ENCODE measurements at places on chromosomes 1 and 21.
A peak's percentile ranks its signal among the peaks of the same experiment; 100 is the strongest.

- H3K4me3 ChIP-seq: no peak overlapping the region
- no peak for DNase-seq
- H3K36me3 ChIP-seq: no peaks in the 10 kb centered on the region
- H3K27ac ChIP-seq: no peak overlapping the region
Observed at GRCh38 chr1:229221106-229222019, 49.5 kb upstream of the RAB4A start.

- no peaks in the 10 kb centered on the region for H3K4me1 ChIP-seq
- no peak overlapping the region for H3K27ac ChIP-seq
- no peak overlapping the region for H3K4me3 ChIP-seq
- no peaks in the 10 kb centered on the region for H3K36me3 ChIP-seq
- DNase-seq: no peak
Observed at GRCh38 chr1:246459221-246459620, 47.9 kb downstream of the SMYD3 start.

- peak overlapping the region; percentile 57 for H3K27ac ChIP-seq
- peaks cover 2% of the 10 kb centered on the region for H3K4me1 ChIP-seq
- no peaks in the 10 kb centered on the region for H3K27me3 ChIP-seq
- H3K4me3 ChIP-seq: no peak overlapping the region
- peaks cover 2% of the 10 kb centered on the region for H3K36me3 ChIP-seq
Observed at GRCh38 chr1:186078245-186078644, 296.8 kb downstream of the TPR start.

DNA sequence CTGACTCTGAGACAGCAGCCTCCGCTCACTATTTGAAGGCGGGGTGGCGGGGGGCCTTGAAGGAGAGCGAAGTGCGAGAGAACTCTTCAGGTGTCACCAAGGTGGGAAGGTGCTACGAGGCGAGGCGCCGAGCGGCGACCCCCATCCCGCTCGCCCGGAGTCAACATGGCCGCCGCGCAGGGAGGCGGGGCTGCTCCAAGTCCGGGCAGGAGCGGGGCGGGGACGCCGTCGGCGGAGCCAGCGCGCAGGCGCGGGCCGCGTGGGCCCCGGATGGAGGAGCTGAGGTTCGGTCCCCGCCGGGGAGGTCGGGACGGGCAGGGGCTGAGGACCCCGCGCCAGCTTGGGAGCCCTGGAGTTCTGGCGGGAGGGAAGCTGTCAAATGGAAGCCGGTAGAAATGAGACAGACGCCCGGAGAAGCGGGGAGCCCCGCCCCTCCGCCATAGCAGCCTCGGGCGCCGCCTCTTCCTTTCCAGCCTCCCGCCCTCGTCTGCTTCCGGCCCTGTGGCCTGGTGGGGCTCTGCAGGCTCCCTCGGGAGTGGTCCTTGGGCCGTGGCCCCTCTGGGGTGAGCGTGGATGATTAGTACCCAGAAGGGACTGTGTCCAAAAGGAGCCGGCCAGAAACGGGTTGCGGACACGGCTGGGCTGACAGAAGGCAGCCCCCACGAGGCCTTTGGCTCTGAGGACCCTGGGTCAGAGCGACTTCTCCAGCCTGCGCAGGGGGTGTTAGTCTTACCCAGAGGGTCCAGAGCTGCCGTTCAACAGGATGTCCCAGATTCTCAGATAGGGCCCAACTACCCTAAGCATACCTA lies at the start of gene PIGV:
TSS of gene PIGV (plus strand) at position 245 of the 809 bp plus-strand sequence. CDS start 2,866 bp downstream, outside the sequence.
- peaks cover 2% of the 10 kb centered on the region for H3K4me1 ChIP-seq
- peak within 1 kb of the TSS; percentile 100 for H3K27ac ChIP-seq
- H3K36me3 ChIP-seq: no peaks in the 10 kb centered on the region
- peak within 1 kb of the TSS; percentile 71 for H3K4me3 ChIP-seq
- H3K27me3 ChIP-seq: no peaks in the 10 kb centered on the region
- DNase-seq: peak; percentile 93

DNA sequence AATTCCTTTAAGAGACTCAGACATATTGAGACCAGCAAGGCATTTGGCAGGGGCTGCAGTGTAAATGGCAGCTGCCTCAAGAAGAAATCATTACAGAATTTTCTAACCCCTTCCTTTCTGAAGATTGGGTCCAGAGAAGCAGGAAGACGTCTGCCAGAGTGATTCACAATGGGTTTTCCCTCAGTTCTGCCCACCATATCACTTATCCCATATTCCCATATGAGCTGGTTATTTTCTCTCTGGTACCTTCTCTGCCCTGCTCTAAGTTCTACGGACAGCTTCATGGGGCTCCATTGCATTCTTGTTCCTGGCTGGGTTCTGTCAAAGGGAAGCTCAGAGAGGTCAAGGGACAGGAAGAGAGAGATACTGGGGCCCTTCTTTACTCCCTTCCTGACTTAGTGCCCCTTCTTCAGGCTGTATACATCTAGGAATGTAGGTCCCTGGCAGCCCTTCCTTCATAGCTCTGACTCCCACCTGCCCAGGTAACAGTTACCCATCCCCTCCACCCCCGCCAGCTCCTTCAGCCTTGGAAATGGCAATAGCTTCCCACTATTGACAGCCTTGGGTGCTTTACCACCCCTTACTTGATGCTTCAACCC lies 420.6 kb upstream of the DAB1 start:
- no peak overlapping the region for H3K27ac ChIP-seq
- no peak for DNase-seq
- no peak overlapping the region for H3K4me3 ChIP-seq
- no peaks in the 10 kb centered on the region for H3K27me3 ChIP-seq
- H3K36me3 ChIP-seq: no peaks in the 10 kb centered on the region

All from aorta (tissue), 5 donors.